Fibroblast of pulmonary artery (primary cell): ENCODE measurements at places on chromosomes 2 and 18.

- peak; percentile 29 for DNase-seq
Measured at GRCh38 chr2:12737738-12738485, 21.2 kb downstream of the TRIB2 start.

DNA sequence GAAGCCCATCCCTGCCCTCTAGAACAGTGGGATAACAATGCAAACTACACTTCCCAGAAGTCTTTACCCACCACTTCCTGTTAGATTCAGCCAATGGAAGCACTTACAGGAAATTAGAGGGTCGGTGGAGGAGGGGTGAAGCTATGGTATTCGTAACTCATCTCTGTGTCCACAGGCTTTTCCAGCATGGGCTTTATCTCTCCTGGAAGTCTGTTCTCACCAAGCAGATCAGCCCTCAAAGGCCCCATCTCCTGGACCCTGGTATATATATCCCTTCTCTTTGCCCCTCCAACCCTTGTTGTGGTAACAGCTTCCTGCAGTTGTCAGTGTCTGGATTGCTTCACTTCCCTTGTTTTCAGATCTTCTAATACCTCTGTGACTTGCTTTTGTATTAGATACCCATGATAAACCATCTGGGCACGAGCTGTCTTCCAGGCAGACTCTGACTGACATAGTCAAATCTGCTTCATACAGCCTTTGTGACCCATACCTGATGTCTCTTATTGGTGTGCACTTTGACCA lies 475.0 kb upstream of the POU3F3 start:
- no peak for DNase-seq

DNA sequence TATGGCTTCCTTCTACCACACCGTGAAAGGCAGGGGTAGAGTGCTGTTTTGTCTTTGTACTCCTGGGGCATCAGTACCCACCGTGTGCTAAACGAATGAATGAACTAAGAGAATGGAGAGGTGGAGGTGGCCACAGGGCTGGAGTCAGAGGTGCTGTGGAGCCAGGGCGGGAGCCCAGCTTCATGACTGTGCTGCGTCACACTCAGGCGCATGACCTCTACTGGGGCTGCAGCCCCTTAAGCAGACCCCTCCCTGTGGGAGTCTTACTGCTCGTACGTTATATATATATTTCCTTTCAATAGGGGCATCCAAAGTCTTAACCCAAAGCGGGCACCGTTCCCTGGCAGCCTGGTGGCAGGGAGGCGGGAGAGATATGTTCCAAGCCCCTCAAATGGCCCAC lies 18.0 kb upstream of the LBH start:
- no peak for DNase-seq

DNA sequence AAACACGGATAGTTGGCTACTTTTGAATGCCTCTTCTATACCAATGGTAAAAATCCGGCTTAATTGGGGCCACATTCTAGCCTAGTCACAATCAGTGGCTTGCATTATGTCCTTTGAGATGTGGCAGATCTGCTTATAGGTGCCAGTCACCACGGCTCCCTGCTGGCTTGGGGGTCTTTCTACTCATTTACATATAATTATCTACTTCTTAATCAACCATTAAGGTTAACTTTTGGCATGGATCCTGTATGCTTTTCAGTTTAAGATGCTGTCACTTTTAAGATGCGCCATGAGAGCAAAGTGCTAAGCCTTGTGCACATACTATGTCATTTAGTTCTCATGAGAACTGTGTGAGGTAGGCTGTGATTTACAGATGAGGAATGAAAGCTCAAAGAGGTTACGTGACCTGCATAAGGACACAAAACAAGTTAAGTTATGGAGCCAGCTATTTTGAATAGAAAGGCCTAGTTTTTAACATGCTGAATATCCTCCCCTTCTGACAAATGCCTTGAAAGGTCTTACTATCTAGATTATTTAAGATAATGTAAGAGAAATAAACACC lies 4.1 kb downstream of the NEDD4L start:
- no peak for DNase-seq

DNA sequence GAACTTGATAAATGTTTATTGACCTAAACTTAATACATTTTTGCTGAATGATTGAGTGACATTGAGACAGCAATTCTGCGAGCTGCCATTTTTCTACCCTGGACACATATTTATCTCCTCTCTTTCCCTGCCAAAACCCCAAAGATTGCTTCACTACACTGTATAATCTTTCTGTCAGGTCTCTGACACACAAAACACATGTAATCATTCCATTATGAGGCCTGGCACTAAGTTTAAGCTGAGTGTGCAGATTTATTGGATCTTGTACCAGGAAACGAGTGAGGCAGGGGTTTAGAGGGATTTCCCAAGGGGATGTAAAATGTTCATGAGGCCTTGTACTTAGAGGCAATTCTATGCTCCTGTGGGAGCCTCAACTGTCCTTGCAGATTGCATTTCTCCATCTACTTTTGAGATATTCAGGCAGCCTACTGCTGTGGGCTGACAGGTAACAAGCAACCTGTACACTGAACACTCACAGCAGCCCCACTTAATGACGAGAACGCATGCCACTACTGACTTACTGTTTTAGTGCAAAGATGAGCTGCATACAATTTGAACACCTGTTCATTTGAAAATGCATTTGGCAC lies 13.7 kb upstream of the OSR1 start:
- no peak for DNase-seq

- no peak for DNase-seq
Measured at GRCh38 chr2:169562519-169562918, 11.1 kb downstream of the FASTKD1 start.

GRCh38 chr2:11697103-11697871 lies 27.3 kb upstream of the NTSR2 start:
- DNase-seq, result peak; percentile 77

GRCh38 chr2:212177724-212178123 lies 360.9 kb downstream of the ERBB4 start:
- DNase-seq, result peak; percentile 8

- no peak for DNase-seq
Measured at GRCh38 chr2:48328159-48328809, 201.7 kb upstream of the STON1 start.

DNA sequence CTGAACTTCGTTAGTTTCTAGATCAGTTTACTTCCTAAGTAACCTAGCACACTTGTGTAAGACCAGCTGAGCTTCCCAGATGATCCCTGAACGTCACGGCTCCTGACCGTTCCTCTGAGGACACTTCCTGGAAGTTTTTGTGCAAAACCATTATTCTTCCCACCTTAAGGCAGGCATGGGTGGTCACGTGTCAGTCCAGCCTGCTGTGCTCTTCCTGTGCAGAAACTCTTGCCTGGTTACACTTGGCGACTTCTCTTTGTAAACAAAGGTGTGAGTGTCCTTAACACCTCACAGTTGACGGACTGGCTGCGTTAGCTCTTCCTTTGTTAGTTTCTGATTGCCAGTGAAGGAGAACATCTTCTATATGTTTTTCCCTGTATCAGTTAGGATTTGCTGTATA lies 118.3 kb downstream of the SH3RF3 start:
- no peak for DNase-seq

DNA sequence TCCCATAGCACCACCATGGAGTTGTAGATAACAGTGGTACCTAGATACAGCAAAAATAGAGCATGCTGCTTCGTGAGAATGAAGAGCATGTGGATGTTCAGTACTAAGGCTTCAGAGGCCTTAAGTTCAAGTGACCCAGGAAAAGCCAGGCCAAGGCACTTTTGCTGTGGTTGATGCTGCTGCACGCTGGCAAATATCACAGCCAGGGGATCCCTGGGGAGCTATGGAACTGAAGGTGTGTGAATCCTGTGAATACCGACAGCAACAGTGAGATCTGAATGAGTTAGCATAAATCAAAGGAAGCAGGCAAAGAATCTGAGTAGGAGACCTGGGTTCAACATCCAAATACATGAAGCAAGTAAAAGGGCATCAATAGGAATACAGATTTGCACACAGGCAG lies 158.6 kb upstream of the THUMPD2 start:
- DNase-seq, result no peak

- DNase-seq, result peak; percentile 47
Measured at GRCh38 chr2:24972315-24972961, 683 bp upstream of the DNAJC27 start.

GRCh38 chr2:44927985-44928482 lies 13.5 kb upstream of the SIX3 start:
- no peak for DNase-seq

DNA sequence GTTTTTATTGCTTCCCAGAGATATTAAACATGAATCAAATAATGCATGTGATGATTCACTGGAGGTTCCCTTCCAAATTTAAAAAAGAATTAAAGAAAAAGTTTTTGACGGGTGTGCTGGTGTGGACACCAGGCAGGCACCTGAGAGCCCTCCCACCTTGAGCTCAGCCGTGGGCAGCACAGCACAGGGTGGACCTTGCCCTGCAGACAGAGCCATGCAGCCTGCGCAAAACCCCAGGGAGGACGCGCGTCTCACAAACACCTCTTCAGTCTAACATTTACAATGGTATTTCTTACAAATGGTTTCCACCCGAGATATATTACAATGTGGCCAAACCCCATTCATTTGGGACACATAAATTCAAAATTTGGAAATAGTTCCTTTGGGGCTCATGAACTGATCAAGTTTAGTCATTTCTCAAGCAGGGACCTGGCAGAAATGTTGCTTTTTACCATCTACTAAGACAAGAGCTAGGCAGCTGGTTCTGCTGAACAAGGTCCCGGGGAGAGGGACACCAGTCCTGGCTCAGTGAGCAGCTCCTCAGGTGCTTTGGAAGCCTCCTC lies 45.4 kb downstream of the ODC1 start:
- no peak for DNase-seq

- no peak for DNase-seq
Measured at GRCh38 chr2:173860566-173860965, 104.6 kb downstream of the SP3 start.

DNA sequence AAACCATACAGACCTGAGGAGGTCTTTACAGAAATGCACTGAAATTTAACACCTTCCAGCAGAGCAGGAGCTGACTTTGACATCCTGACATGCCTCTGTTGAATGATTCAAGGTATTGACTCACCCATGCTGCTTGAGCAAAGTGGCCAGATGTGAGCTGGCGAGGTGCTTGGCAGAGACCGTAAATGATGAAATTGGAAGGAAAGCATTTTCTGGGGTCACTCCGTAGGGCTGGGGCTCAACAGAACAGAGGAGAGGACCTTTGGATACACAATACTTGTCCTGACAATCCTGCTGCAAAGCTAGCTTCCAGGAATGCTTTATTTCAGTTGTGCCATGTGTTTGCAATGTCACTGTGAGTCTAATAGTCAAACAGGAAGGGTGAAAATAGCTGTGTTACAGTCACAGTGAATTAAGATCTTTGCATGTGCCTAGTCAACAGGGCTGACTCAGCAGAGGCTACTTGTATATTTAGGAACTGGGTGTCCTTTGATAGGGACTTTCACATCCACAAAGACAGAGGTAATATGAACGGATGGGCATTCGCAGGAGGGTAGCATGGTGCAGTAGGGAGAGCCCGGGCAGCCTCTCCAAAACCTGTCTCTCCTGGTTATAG lies 31.6 kb upstream of the NCK2 start:
- peak; percentile 45 for DNase-seq

DNA sequence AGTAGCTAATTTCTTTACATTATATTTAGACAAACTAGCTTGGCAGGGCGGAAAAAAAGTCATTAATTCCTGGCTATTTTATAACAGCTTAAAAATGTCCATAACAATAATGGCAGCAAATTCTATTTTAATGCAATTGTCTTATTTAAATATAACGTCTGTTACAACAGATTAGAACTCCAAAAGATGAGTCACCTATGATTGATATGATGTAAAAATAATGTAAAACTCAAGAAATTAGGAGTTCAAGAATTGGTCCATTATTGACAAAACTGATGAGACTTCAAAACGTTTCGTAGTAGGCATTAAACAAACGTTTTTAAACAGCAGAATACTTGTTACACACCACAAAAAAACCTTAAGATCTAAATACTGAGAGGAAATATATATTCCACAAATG lies 2.7 kb downstream of the XPO1 start:
- DNase-seq, result no peak

DNA sequence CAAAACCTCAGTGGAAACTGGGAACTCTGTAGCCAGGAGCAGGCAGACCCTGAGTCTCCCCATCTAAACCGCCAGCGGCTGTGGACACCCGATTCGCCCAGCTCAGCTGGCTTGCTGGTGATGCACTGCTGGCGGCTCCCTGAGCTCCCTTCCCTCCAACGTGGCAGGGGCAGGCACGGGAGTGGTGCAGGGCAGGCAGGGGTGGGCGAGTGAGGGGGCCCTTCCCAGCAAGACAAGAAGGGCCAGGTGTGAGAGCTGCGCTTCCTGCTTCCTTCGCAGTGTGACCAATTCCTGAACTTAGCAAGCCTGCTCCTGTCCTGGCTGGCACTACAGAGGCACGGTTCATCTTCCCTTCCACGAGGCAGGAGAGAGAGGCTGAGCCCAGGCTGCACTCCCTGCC lies 12.3 kb upstream of the SEMA4C start:
- DNase-seq, result no peak

DNA sequence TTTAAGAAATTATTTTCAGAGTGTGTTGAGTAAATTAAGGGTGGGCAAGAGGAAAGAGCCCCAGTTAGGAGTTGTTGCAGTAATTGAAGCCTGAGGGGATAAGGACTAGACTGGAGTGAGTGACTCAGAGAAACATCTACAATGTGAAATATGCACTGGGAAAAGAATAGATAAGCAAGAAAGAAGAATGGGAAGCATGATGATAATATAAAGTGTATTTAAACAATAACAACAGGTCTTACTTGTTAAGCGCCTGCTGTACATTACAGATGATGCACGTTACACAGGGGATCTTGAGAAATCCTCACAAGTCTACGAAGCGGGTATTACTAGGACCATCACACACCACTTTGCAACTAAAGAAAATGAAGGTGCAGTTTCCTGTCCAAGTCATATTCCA lies 73.6 kb upstream of the STK17B start:
- DNase-seq, result peak; percentile 55

DNA sequence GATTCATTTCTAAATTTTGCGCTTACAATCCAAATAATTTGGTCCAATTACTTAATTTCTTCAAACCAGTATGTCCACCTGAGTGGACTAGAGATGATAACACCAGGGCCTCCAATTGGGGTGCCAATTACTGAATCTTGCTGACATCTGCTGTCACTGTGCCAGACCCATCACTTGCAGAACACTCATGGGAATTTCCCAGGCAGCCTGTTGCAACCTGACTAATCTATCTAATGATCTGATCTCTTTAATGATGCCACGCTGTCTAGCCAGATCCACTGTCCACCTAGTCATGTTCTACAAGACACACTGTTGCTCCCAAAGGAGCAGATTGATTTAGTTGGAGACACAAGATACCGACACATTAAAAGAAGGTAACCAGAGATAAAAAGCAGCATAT lies 11.8 kb upstream of the LRP1B start:
- DNase-seq, result no peak

- no peak for DNase-seq
Measured at GRCh38 chr18:6646801-6647200, 82.7 kb upstream of the ARHGAP28 start.

DNA sequence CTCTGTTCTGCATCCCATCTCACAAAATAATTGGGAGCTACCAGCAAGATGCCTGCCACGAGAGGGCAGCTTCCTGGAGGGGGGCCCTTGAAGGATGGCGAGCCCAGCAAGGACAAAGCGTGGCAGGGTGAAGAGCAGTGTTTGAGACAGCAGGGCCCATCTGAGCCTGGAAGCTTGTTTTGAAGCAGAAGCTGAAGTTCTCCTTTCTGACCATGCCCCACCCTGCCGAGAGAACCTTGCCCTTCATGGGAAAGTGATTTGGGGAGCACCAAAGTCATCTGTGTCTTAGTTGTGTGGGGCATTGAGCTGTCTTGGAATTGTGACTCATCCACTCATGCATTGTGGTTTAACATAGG lies 216.3 kb downstream of the BCL11A start:
- no peak for DNase-seq

GRCh38 chr2:27249891-27250651 lies 12.8 kb downstream of the SLC30A3 start:
- DNase-seq, result peak; percentile 50
